ENCODE measurements at places on chromosomes 5 and 9.
A peak's percentile ranks its signal among the peaks of the same experiment; 100 is the strongest.

DNA sequence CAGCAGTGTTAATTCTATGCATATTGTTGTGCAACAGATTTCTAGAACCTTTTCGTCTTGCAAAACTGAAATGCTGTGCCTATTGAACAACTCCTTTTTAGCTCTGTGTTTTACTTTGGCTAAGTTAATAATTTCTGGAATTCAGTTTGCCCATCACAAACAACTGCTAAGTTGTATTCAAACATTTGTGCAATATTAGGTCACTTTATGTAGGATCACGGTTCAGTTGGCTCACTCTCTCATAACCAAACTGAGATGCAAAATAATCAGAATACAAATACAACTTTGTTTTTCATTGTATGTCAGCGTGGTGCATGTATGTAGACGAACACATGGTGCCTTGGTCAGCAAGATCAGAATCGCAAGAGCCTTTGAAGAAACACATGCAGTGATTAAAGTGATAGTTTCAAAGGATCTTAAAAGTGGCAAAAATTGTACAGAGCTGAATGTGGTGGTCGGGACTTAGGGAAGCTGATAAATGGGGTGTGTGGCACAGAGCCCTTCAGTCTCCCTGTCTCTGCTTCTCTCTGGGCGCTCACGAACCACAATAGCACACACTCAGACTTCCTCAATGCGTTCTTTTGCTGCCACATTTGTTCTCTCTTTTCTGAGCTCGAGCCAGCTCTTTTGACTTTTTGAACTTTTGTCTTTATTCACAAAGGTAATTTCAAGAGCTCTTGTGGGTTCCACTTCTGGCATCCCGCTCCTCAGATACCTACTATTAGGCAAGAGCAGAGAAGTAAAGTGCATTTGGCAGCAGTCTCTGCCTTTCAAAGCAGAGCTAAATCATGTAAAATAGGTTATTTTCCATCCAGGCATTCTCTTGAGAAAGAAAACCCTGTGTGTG, 112.4 kb upstream of the CTSL start:
- DNase-seq, result no peak

- DNase-seq, result no peak
Measured at GRCh38 chr5:145393426-145393825, 441.7 kb downstream of the PRELID2 start.

GRCh38 chr5:177491429-177491945, 5.9 kb downstream of the PDLIM7 start:
- peak; percentile 78 for DNase-seq

DNA sequence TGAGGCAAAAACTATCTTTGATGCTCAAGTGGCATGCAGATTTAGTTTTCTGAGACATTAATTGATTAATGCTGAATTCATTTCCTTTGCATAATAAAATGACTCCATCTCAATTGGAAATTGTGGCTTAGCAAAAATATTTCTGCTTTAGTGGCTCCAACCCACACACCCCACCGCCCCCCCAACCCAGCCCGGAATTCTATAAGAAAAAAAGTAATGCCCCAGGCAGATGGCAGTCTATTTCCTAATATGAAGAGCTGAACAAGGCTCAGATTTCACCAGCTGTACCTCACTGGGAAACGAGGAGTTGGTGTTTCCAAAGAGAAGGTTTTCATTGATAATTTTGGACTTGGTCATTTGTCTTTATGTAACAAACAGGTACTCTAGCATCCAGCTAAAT, 182.1 kb downstream of the FBN2 start:
- no peak for DNase-seq

GRCh38 chr5:29218138-29218537, 1975.3 kb upstream of the CDH6 start:
- no peak for DNase-seq

DNA sequence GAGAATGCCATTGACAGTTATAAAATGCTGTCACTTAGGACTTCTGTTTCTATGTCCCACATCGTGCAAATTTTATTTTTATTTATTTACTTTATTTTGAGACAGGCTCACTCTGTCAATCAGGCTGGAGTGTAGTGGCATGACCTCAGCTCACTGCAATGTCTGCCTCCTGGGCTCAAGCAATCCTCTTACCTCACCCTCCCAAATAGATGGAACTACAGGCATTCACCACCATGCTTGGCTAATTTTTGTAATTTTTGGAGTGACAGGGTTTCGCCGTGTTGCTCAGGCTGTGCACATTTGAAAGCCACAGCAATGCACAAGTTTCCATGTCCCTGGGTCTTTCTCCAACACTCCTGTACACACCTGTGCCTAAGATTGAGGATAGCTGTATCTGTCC, 51.8 kb downstream of the ADAMTS16 start:
- no peak for DNase-seq

Data from MM.1S (cell line).